ENCODE measurements at places on chromosomes 2 and 18. TPM values are rescaled to one million over a fixed set of nuclear protein-coding genes. Genes with fewer than 3 reads are reported as not detected.

DNA sequence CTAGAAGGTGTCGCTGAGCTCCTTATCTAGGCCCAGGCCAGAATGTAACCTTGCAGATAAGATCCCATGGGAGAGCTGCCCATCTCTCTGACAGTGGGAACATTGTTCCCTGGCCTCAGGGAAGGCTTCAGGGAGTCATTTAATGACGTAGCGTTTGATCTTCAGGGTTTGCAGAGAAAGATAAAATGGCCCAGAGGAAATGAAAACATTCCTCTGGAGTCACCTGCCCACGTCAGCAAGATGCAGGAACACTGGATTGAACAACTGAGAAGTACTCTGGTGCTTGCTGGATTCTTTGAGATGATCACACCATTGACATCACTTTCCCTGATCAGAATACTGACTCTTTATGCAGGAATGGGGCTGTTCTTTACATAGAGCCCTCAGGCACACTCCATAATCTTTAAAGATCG lies 51.6 kb downstream of the MAPK4 start:
- DNase-seq = no peak

Gene PTRHD1
- 56.4 TPM for total RNA-seq

DNA sequence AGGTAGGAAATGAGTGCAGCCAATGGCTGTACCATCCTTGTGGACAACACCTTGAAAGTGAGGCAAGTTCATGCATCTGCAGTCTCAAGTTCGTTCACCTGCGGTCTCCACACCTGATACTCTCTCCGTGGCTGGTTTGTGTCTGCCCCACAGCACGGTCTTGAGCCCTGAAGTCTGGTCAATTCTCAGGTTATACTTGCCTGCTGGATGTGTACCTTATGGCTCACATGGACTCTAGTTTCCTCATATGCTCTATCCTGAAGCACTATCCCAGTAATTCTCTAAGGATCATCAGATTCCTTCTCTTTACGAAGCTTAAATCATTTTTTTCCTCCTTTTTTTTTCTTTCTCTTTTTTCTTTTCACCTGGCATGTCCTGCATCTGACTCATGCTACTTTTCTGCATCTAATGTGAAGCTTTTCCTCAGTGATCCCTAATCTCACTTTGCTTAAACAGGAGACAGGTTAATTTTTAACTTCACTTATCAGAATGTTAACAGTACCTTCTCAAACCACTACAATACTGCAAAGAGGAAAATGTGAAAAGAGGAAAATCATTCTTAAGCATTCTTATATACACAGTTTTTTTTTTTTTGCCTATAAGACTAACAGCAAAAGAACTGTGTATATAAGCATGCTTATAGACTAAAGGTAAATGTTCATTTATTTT lies 511.2 kb downstream of the SOX11 start:
- DNase-seq = no peak

GRCh38 chr2:102235491-102235890 lies 48.7 kb downstream of the IL1RL2 start:
- peak; percentile 50 for DNase-seq
